ENCODE measurements at places on chromosomes 5 and 9.

DNA sequence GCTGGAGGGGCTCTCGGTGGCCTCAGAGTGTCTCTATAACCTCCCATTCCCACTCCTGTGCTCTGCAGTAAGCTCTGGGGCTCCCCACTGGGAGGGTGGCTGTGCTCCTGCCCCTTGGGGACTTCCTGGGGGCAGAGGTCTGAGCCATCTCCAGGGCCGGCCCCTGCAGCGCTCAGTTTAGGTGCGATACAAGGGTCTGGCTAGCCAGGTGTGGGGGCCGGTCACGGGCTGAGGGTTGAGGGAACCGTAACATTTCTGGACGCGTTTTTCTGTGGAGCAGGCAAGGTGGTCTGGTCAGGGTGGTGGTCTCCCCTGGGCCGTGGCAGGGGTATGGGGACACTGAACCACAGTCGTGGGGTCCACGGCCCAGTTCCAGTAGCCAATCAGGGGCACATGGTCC is 38.0 kb upstream of the SLC6A19 start:
- no peak for DNase-seq

GRCh38 chr5:60404171-60404570 is 295.8 kb downstream of the DEPDC1B start:
- DNase-seq, result no peak

- DNase-seq, result no peak
Measured at GRCh38 chr5:81121836-81122630, 111.1 kb upstream of the CKMT2 start.

DNA sequence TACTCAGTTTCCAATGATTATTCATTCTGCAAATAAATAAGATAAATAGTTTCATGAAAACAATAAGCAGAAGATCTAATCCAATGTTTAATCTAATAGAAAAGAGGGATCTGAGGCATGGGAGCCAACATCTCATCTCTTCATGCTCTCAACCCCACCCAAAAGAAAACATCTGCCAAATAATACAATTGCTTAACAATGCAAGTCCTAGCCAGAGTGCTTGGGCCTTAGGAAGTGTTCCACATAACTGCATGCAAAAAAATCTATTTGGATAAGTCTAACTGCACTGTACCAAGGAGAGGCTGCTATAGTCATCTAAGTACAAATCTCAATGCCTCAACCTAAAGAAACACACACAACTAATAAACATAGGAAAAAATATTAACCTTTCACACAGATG is 606.0 kb downstream of the CDH9 start:
- DNase-seq, result no peak

DNA sequence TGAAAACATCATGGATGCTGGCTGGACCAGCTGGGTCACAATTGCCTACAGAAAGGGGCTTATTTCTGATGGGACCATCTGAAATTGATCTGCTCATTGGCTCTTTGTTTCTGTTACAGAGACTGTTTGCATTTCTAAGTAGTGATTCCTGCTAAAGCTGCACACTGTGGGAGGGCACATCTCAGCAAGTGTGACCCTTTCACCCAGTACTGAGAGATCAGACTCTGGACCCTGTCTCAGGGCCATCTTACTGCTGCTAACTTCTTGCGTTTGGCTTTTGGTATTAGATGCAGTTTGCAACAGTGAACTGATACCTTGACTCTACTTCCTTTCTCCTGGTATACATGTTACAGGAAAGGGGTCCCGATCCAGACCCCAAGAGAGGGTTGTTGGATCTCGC is 24.5 kb upstream of the KDM4C start:
- DNase-seq, result no peak

GRCh38 chr9:3468421-3469205 is 57.2 kb downstream of the RFX3 start:
- DNase-seq, result no peak

DNA sequence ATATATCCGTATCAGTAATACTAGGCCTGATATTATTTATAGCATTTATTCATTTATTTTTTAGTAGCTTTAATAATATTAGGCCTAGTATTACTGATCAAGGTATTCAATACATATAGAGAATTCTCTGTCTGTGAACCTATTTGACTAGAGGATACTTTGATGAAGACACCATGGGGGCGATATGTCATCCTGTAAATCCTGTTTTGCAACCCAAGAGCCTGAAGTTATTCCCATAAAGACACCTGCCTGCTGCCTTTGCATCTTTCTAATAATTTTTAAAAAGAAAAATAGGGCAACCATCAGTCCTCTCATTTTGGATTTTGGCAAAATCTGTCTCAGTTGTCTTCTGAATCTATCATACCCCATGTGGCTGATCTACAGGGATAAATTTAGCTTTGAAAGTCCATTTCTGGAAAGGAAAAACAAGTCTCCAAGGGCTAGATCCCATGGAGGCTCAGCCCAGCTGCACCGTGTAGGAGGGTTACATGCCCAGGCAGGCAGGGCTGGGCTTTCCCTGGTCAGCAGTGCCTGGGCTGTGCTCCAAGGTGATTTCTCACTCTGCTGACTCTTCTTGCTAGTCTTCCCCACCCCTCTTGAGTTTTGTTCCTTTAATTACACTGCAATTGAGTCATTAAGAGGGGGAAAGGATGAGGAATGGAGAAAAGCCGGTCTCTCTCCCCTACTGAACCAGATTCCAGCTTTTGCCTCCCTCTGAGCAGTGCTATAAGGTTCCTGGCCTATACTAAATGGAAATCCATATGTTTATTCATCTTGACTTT is 169.0 kb downstream of the TRIM32 start:
- DNase-seq, result no peak

DNA sequence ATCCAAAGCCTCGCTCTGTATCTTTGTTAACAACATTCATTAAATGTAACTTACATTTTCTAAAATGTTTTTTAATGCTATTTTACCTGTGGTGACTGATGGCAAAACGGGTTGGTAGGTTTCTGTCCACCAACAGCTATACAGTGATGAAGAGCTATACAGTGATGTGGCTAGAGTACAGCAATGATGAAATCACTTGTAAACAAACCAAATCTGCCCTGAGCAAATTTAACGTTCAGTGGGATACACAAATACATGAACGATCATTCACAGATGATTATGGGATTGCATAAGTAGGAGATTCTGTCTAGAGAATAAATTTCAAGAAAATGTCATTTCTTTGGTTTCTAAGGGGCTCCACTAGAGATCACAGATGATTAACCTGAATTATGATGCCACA is 132.7 kb downstream of the MPDZ start:
- DNase-seq, result no peak

DNA sequence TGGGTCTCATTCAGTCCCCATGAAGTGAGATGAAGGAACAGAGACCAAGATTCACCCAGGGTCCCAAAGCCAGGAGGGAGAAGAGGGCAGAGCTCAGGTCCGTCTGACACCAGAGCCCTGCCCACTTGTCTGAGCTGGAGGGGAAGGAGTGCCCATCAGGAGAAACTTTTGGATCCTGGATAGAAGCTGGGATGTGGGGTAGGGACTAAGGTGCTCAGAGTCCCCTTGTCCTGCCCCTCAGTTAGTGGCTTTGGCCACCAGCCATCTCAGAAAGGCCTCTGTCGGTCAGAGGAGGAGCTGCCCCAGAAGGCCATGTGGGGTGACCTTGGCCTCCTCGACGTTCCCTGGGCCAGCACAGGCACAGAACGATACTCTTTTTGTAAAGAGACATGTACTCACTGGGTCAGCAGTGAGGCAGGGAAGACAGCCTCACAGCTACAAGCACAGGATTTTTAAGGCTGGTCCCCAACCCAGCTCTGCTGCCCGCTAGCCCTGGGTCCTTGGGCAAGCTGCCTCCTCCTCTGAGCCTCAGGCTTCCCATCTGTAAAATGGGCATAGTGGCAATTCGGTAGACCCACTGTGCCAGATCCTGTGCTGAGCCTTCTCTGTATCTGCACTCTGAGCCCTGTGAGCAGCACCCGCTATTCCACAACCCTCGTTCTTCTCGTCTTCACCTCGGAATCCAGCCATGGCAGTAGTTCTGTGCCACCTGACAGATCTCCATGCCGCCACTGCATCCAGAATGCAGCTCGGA is 49.4 kb downstream of the C9orf50 start:
- DNase-seq, result no peak

DNA sequence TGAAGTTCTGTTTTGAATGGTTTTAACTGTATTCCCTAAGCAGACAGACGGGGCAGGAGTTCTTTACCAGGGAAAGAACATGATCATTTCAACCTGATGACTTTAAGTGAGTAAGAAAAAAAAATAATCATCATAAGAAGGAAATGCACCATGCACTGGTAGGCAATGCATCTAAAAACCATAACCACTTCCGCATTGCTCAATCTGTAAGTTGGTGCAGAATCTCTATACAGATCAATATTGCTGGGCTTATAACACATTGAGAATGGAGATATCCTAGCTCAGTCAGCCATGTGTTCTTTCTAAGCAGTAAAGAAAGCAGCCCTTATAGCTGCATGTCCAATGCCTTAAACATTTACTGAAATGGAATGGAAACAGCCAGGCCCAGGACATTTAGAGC is 407.1 kb upstream of the DMAC1 start:
- no peak for DNase-seq

DNA sequence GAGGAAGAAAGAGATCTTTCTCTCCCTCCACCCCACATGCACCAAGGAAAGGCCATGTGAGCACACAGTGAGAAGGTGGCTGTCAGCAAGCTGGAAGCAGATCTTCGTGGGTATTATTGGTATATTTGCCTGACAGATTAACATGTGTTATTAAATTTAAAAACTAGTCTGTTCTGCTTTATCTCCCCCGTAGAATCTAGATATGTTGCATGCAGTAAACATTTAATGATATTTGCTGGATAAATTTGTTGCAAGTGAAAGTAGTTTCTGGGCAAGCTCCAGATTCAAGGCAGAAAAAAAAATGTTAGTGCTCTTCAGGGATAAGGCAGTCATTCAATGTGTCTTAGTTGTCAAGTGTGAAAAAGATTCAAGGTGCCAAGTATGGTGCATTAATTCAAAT is 215.0 kb upstream of the TAS2R1 start:
- no peak for DNase-seq

DNA sequence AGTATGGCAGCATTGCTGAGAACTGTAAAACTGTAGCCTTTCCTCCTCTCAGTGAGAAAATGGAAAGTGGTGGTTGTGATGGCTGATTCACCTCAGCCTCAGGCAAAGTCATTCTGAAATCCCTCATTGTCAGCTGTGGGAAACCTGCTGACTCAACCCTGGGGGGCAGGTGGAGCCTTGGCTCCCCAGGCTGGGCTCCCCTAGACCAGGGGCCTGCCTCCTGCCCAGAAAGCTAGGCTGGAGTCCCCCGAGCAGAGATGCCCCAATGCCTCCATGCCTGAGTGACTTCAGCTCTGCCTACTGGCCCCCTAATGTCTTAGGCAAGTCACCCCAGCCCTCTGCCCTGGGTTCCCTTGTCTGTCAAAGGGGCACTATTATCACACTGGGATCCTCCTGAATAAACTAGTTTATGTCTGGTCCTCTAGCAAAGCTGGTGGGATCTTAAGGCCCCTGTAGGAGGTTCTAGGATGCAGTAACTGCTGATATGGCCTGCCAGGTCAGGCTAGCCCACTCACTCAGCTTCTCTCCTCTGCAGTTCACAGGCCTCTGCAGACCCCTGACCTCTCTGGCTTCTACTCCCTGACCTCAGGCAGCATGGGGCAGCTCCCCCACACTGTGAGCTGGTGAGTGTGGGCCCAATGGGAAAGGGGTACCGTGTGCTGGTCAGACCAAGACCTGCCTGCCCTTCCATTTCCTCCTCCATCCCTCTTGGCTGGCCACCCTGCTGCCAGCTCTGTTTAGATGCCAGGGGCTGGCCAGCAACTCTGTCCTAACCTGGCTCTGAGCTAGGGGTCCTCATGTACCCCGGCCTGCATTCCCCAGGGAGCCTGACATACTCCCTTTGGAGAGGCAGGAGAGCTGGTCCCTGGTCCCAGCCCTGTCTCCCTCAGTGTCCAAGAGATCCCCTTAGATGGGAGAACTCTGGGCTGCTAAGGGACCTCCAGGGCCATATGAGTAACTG is 24.2 kb downstream of the TCF7 start:
- peak; percentile 11 for DNase-seq

DNA sequence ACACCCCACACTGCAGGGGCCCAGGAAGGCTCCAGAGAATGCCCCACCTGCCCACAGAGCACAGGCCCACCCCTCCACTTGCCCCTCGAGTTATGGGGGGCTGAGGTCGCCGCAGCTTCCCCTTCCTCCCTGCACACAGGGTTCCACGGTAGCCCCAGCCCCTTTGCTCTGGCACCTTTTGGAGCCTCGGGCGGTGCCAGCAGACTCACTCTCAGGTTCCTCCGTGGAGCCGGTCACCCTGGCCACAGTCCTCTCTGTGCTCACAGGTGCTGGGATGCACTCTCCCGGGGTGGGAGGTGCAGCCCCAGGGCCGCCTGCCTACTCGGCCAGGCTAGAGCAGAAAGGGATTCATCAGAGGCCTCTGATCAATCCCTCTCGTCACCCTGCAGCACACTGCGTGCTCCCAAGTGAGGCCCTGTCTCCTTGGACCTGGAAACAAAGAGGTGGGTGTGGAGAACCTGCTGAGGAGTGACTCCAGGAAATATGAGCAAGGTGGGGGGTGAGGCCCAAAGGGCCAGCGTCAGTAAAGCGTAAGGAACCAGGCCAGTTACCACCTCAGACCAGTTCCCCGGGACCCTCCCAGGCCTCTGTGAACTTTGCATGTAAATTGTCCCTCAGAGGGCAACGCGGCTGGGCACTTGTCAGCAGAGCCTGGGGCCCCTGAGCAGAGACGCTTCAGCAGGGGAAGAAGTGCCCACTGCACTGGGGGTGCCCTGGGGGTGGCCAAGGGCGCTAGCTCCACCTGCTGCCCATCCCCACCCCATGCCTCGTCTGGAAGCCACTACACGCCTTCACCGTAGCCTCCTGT is 167.8 kb downstream of the OLFM1 start:
- DNase-seq, result no peak

DNA sequence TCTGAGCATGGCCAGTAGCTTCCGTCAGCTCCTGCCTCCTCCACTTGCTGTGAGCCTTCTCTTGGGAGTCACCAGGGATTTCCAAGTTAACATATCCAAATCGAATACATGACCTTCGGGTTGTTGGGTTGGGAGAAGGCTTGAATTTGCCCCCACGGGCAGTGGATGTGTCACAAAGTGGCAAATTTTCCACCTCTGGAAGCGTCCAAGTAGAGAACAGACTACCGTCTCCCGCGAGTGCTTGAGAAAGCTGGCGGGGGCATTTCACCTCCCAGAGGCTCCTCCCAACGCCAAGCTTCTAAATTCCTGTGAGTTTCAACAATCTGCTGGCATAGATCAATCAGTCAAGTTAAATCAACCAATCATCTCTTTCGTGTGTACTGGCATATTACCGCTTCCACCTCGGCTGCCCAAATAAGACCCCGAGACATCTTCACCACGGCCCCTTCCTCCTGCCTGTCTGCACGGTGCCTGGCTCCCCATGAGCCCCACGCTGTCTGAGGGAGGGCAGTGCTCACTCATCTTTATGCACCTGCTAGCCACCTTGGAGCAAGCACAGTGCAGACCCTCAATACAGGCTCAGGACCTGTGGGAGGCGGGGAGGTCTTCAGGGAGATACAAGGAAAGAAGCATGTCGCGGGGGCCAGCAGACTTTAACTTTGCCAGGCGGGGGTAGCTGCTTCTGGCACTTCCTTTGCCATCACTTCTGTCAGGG is 79.1 kb downstream of the MRPL36 start:
- no peak for DNase-seq

GRCh38 chr9:26504057-26504456 is 388.5 kb downstream of the CAAP1 start:
- DNase-seq, result no peak

GRCh38 chr5:159304961-159305595 is 25.2 kb downstream of the IL12B start:
- no peak for DNase-seq

Data from left ventricle myocardium inferior (tissue), 1 donor.